Muscle of arm (tissue), 14 donors: ENCODE measurements at places on chromosomes 5 and 9.

DNA sequence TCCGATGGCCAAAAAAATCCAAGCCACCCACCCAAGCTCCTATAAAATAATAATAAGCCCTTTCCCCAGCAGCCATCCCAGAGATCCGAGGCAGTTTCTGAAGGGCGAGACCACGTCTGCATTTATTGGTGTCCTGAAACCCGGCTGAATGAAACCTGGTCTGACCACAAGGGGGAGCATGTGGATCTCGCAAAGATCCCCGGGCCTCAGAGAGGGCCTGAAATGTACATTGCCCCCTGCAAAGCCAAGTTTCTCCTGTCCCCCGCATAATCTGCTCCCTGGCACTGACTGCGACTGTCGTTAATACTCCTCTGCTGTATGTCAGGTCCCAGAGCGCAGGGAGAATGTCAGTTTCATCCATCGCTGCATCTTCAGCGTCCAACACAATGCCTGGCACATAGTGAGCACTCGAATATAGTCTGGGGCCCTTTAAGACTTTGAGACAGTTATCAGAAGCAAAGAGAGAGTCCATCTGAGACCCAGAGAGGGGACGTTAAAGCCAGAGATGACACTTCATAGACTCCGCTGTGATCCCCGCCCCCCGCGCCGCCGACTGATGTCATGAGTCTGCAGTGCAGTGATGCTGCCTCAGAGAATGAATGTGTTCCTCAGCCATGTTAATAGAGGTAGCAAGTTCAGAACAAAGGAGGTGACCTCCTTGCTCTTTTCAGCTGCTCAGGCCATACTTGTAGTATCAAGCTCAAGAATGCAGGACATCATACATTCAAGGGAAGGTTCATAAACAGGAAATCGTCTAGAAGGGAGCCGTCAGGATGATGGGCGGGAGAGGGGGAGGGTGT is 74.5 kb upstream of the BARHL1 start:
- DNase-seq = peak; percentile 74

DNA sequence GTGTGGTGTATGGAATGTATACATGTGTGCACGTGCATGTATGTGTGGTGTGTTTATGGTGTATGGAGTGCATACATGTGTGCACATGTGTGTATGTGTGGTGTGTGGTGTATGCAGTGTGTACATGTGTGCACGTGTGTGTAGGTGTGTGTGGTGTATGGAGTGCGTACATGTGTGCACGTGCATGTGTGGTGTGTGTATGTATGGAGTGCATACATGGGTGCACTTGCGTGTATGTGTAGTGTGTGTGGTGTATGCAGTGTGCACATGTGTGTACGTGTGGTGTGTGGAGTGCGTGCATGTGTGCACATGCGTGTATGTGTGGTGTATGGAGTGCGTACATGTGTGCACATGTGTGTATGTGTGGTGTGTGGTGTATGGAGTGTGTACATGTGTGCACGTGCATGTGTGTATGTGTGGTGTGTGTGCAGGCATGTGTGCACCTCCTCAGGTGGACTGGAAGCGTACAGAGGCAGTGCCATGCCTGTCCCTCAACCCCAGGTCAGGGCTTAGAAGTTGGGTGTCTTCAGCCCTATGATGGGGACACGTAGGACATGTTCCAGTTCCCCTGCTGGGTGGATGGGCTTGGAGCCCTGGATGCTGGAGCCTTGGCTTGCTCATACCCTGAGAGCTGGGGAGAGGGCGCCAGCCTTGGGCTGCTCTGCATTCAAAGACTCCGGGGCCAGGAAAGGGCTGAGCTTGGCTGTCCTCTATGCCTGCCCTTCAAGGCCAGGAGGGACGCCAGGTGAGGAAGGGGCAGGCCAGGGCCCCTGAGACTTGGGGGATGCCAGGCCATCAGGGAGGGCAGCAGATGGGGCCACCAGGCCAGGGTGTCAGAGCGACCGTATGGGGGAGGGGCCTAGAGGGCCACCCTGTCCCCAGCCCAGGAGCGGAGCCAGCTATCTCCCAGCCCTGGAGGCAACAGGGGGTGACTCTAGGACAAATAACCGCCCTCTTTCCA is 12.2 kb downstream of the MYMK start:
- DNase-seq = no peak

DNA sequence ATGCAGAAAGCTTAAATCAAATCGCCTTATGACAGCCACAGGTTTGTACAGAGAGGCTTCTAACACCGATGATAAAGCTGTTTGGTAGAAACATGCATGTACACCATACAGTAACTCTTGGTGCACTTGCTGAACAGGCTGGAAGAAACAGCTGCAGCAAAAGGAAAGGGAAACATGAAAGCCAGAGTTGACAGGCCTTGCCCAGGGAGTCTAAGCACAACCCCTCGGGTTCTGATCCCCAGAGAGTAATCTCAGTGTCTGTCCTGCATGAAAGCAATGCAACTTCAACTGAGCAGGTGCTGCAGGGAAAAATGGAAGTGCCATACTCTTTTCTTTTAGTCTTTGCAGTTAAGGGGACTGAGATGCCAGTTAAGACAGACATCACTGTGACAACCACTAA is 419.9 kb downstream of the BNC2 start:
- DNase-seq = no peak

DNA sequence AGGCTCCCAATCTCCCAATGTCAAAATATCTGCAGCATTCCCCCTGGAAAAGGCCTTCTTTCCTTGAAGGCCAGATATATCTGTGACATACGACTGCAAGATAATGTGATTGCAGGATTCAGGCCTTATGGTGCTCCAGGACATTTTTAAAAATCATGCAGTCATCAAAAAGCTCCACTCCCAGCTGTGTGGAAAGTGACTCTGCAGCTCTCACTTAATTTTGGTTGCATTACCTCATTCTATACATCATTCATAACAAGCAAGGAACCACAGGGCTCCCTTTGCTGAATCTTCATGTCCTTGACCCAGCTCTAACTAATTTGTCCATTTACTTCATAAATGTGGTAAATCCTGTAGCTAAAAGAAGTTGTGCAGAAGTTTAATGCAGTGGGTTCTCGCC is 386.2 kb upstream of the SLC30A5 start:
- no peak for DNase-seq

DNA sequence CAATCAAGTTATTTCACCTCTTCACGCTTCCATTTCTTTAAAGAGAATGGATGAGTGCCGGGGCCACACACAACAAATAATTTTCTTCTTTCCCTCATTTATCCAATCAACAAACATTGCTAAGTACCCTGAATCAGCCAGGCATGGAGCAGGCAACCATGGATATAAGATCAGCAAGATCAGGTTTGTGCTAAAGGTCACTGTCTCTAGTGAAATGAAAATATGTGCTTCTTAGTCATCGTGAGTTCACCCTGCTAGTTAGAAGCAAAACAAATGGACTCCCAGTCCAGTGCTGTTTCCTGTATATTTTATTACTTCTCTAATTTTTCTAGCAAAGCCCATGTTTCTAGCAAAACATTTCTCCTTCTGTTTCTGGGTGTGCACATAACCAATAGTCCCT is 629.2 kb downstream of the BNC2 start:
- DNase-seq = no peak

DNA sequence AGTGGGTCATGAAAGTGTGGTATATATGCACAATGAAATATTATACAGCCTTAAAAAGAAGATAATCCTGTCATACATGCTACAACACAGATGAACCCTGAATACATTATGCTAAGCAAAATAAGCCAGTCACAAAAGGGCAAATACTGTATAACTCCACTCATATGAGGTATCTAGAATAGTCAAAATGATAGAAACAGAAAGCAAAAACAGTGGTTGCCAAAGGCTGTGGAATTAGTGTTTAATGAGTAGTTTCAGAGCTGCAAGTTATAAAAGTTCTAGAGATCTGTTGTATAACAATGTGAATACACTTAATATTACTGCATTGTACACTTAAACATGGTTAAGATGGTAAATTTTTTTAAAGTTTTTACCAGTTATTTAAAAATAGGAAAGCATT is 135.0 kb downstream of the OXCT1 start:
- no peak for DNase-seq

- DNase-seq = no peak
Measured at GRCh38 chr9:842635-843426, 1.3 kb downstream of the DMRT1 start.

- no peak for DNase-seq
Measured at GRCh38 chr5:142902186-142902965, 132.2 kb downstream of the ARHGAP26 start.

GRCh38 chr5:171992305-171992704 is 14.1 kb downstream of the FBXW11 start:
- DNase-seq = no peak

DNA sequence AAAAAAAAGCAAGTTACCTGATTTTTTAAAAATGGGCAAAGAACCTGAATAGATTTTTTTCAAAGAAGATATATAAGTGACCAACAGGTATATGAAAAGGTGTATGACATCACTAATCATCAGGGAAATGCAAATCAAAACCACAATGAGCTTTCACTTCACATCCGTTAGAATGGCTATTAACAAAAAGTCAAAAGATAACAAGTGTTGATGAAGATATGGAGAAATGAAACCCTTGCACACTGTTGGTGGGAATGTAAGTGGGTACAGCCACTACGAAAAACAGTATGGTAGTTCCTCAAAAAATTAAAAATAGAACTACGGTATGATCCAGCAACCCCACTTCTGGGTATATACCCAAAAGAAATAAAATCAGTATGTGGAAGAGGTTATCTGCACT is 134.8 kb downstream of the UGCG start:
- no peak for DNase-seq

DNA sequence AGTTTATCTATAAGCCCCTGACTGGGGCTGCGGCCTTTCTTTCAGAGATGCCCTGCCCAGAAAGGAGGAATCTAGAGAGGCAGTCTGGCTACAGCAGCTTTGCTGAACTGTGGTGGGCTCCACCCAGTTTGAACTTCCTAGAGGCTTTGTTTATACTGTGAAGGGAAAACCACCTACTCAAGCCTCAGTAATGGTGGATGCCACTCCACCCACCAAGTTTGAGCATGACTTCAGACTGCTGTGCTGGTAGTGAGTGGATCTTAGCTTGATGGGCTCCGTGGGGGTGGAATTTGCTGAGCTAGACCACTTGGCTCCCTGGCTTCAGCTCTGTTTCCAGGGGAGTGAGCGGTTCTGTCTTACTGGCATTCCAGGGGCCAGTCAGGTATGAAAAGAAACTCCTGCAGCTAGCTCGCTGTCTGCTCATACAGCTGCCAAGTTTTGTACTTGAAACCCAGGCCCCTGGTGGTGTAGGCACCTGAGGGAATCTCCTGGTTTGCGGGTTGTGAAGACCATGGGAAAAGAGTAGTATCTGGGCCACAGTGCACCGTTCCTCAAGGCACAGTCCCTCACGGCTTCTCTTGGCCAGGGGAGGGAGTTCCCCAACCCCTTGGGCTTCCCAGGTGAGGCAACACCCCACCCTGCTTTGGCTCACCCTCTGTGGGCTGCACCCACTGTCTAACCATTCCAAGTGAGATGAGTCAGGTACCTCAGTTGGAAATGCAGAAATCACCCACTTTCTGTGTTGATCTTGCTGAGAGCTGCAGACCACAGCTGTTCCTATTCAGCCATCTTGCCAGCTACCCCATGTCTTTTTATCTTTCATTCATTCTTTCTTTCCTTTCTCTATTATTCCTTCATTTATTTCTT is 211.8 kb upstream of the C9orf72 start:
- DNase-seq = no peak

DNA sequence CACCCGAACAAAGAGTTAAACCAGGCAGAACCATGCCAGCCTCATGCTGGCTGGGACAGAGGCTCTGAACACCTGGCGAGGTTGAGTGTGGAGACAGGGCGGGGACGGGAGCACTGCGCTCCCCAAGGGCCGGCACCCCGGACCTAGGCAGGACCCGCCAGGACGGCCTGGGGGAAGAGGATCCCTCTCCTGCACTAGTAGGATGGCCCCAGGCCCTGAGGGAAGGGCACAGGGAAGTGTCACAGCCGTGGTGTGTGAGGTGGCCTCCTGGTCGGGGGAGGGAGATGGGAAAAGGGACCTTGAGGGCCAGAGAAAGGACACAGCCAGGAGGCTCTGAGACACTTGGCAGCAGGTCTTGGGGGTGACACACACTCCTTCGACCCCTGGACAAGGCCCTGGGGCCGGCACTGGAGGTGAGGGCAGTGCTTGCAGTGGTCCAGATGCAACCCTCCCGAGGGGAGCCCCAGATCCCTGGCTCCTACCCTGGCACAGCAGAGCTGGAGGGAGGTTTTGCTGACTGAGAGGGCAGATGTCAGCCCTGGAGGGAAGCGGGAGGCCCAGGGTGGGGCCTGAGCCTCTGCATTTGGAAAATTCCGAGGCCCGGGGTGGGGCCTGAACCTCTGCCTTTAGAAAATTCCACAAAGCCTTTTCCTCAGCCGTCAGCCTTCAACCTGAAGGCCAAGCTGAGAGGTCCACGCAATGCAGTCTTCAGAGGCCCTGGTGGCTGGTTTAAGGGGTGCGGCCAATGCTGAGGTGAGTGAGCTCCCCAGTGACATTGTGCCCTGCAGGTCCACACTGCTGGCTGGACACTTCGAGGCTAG is 24.8 kb upstream of the TERT start:
- no peak for DNase-seq

DNA sequence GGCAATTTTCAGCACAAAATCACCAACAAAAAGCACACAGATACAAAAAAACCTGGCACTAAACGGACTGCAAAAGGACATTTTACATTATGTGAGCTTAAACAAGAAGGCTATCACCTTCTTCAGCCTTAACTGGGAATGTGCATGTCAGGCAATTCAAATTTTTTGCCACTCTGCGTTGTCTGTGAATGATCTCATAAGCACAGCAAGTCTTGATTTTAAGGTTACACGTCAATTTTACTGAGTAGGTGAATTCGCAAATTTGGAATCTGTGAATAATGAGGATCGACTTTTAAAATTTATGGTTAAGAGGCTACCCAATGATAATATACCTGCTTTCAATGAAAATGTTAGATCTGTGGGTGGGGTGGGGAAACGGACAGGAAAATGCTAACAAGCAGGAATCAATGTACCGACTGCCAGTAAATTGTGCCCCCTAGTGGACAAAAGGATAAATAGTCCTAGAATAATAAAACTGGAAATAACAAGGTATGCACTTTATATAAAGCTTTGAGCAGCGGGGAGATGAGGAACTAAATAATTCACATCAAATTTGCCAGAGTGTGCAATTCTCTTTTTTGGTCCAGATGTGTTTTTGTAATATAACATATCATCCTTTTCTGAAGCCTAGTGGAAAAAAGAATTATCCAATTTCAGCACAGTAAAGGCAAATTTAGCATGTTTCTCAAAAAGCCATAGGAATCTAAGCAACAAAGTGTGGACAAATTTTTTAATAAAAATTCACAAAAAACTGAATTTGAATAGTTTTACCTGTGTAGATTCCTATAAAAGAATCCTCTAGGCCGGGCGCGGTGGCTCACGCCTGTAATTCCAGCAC is 20.5 kb downstream of the EQTN start:
- peak; percentile 72 for DNase-seq

DNA sequence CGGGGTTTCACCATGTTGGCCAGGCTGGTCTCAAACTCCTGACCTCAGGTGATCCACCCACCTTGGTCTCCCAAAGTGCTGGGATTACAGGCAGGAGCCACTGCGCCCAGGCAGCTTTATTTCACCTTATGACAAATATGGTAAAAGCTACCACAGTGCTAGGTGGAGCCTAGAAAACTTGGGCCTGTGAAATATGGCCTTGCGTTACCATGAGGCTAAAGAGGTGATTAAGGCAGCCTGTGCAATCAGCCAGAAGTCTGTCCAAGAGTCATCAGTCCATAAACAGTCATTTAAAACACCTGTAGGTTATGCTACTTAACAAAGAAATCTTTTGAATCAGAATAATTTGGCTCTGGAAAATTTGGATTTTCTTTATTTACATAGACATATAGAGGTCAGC is 114.8 kb upstream of the ANKH start:
- no peak for DNase-seq

GRCh38 chr5:150574818-150575547 is 65.5 kb upstream of the SYNPO start:
- no peak for DNase-seq
